Activated naive CD8-positive, alpha-beta T cell treated with anti-CD3 and anti-CD28 coated beads, Interleukin-2, amount 10 ng/mL, durations not matched to agents 7 days and 5 days (primary cell): ENCODE measurements at places on chromosomes 6 and 20. TPM values are rescaled to one million over a fixed set of nuclear protein-coding genes. Genes with fewer than 3 reads are reported as not detected.

DNA sequence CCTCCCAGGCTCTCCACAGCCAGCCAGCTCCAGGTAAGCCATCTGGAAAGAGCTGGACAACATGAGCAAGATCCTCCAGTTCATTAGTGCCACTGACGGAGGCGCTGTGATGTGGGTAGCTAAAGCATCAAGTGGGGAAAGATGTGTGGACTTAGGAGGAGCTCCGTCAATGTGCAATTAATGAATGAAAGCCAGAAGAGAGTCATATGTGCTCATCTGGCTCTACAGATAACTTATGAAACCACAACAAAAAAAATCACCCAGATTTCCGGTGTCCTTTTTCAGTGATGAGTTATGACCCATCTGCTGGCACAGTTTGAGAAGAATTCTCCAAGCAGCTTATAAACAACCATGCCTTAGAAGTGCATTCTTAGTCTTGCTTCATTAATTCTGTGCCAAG, 311.7 kb upstream of the PLCB4 start:
- DNase-seq: no peak

- DNase-seq: no peak
These were observed 33.4 kb upstream of the GCNT2 start for GRCh38 chr6:10487668-10488327.

DNA sequence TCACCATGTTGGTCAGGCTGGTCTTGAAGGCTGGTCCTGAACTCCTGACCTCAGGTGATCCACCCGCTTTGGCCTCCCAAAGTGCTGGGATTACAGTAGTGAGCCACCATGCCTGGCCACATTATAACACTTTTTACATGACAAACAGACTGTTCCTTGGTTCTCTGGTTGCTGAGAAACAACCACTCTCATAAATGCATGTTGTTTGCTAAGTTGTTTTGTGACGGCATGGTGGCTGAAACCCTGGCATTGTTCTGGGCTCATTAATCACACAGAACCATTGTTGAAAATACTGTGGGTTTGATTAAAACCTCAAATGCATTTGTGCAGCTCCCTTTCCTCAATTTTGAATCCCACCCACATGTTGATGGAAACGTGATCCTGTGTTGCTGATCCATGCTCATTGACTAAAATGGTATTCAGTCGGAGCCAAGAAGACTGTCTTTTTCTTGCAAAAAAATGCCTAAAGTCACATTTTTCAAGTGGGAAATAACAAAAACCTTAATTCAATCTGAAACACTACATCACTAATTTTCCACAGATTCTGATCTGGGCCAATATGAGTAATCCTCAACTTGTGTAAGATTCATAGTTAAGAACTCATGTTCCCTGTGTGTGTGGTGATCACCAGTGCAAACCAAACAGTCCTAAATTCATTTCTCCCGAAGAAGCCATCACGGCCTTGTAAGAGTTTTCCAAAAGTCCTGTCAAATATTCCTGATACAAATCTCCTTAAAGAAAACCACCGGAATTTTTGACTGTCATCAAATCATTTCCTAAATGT, 132.8 kb downstream of the FNDC1 start:
- DNase-seq: no peak

DNA sequence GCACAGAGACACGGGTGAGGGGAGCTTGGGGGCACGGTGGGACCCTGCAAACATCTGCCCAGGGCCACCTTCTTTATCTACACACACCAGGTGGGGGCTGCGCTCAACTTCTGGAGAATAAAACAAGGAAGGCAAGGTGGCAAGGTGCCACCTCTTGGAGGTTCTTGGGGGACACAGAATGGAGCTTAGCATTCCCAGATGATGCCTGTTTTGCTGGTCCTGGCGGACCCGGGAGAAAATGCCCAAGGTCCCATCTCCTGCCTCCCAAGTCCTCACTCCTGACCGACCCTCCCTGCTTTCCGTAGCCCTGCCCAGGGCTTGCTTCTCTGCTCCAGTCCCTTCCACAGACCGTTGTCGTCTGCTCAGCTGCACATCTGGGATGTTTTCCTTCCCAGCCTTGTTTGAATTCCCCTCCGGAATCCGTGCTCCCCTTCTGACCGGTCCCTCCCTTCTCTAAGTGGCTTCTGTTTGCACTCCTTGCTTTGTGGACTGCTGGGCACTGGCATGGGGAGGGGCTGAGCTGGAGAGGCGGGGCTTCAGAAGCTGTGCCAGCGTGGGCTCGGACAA, 13.1 kb downstream of the ITPR3 start:
- DNase-seq: no peak

DNA sequence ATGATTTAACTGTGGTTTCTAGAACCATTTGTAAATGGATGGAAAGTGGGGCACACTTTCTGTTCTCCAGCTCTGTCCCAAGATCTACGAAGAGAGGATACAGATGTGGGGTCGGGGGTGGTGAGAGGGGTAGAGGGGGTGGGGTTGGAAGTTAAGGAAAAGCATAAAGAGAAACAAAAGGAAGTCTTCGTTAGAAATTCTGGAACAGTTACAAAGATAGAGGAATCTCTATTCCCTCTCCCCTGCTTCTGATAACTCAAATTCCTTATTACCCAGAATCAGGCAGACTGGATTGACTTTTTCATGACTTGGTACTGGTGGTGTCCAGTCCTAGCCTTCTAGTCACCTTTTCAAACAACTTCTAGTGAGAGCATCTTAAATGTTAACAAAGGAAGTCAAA, 4.9 kb downstream of the GCM1 start:
- DNase-seq: no peak

- no peak for DNase-seq
These were observed 298.8 kb downstream of the FOXA2 start for GRCh38 chr20:22285555-22285954.

DNA sequence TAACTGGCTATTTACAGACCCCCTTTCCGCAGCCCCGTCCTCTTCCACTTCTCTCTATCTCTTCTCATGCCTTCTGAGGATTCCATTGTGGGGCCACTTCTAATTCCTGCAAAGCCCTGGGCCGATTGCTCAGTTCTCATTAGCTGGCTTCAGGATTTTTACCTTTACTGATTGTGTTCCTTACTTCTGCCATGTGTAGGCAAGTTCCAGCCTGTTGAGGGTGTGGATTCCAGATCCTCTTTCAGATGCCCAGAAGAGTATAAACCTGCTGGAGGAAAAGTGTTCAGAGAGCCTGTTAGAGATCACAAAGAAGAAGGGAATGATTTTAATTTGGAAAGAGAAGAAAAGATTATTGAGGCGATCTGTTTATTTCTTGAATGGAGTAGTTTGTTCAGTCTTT, 5.4 kb downstream of the DSE start:
- no peak for DNase-seq

UBD gene
- total RNA-seq: not detected
